ENCODE measurements at places on chromosomes 11 and 22. TPM values are rescaled to one million over a fixed set of nuclear protein-coding genes. Genes with fewer than 3 reads are reported as not detected.

DNA sequence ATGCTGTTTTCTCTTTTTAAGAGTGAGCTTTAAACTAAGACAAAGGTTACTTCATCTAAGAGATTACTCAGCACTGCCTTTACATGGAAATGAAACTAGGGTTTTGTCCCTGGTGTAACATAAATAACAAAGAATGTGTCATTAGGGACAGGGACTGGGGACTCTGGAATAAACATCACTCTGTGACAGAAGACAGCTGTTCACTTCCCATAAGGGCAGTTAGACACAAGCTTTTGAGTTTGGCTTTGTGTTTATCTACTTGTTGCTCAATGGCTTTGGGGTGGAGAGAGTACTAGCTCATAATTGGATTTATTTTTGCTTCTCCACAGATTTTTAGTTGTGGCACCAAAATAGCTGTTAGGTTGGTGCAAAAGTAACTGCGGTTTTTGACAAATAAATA is 154.5 kb downstream of the OR4C45 start:
- no peaks in the 10 kb centered on the region for H3K27me3 ChIP-seq
- H3K4me1 ChIP-seq, result no peaks in the 10 kb centered on the region
- no peaks in the 10 kb centered on the region for H3K36me3 ChIP-seq
- DNase-seq, result no peak

SSTR3 gene
- total RNA-seq, result not detected

GRCh38 chr11:66015454-66015881 is 3.7 kb downstream of the CST6 start:
- H3K27ac ChIP-seq, result peak overlapping the region; percentile 88
- no peaks in the 10 kb centered on the region for H3K36me3 ChIP-seq
- DNase-seq, result peak; percentile 96
- no peak overlapping the region for H3K4me3 ChIP-seq

- DNase-seq, result no peak
- no peaks in the 10 kb centered on the region for H3K27me3 ChIP-seq
- H3K4me3 ChIP-seq, result no peak overlapping the region
- H3K36me3 ChIP-seq, result peaks cover 2% of the 10 kb centered on the region
Measured at GRCh38 chr22:35752863-35753189, 35.2 kb downstream of the APOL5 start.

GRCh38 chr11:67302571-67303131 is 679 bp upstream of the SSH3 start:
- H3K27ac ChIP-seq, result no peak overlapping the region
- peak overlapping the region; percentile 69 for H3K4me3 ChIP-seq
- no peaks in the 10 kb centered on the region for H3K27me3 ChIP-seq
- H3K36me3 ChIP-seq, result no peaks in the 10 kb centered on the region

GRCh38 chr11:43937434-43938411 is 4.7 kb upstream of the C11orf96 start:
- H3K36me3 ChIP-seq, result no peaks in the 10 kb centered on the region
- H3K27ac ChIP-seq, result peak overlapping the region; percentile 56
- DNase-seq, result peak; percentile 71
- no peaks in the 10 kb centered on the region for H3K27me3 ChIP-seq

SPA17 gene
- 2.7 TPM for total RNA-seq

EMSY gene
- total RNA-seq, result 25.1 TPM

DNA sequence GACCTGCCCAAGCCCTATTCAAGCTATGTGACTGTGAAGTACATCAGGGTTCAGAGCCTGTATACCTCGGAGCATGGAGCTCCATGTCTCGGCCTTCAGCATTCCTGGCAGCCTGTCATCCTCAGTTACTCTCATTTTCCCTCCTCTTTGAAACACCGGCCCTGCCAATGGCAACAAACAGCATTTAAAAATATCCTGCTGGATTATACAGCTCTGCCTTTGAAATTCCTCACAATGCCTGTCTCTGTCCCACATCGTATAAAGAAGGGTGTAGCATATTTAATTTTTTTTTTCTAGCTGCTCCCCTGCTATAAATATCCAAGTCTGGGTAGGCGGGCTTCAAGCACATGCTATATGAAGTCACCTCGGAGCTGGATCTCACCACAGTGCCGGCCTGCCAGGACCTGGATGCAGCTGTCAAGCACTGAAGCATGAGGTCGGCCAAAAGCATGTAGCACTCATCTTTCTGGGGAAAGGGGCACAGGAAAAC is 11.8 kb downstream of the ABTB2 start:
- peaks cover 12% of the 10 kb centered on the region for H3K4me1 ChIP-seq
- no peak overlapping the region for H3K4me3 ChIP-seq
- no peaks in the 10 kb centered on the region for H3K27me3 ChIP-seq
- H3K36me3 ChIP-seq, result no peaks in the 10 kb centered on the region

ENTHD1 gene
- total RNA-seq, result 0.12 TPM

RIMBP3C gene
- total RNA-seq, result 0.32 TPM

GRCh38 chr11:3164138-3164551 is 965 bp downstream of the OSBPL5 start:
- H3K27me3 ChIP-seq, result no peaks in the 10 kb centered on the region
- H3K4me1 ChIP-seq, result no peaks in the 10 kb centered on the region
- H3K4me3 ChIP-seq, result peak overlapping the region; percentile 86
- H3K36me3 ChIP-seq, result no peaks in the 10 kb centered on the region
- peak; percentile 50 for DNase-seq

CD248 gene
- total RNA-seq, result 38.6 TPM

- H3K4me1 ChIP-seq, result no peaks in the 10 kb centered on the region
- no peaks in the 10 kb centered on the region for H3K27me3 ChIP-seq
- H3K27ac ChIP-seq, result no peak overlapping the region
- H3K36me3 ChIP-seq, result no peaks in the 10 kb centered on the region
Measured at GRCh38 chr11:115585361-115586024, 81.3 kb upstream of the CADM1 start.

- H3K36me3 ChIP-seq, result no peaks in the 10 kb centered on the region
- H3K27me3 ChIP-seq, result no peaks in the 10 kb centered on the region
- H3K4me1 ChIP-seq, result no peaks in the 10 kb centered on the region
- no peak for DNase-seq
- no peak overlapping the region for H3K27ac ChIP-seq
Measured at GRCh38 chr11:28242596-28242995, 134.4 kb downstream of the METTL15 start.

CHCHD10 gene
- total RNA-seq, result 30.9 TPM

DNA sequence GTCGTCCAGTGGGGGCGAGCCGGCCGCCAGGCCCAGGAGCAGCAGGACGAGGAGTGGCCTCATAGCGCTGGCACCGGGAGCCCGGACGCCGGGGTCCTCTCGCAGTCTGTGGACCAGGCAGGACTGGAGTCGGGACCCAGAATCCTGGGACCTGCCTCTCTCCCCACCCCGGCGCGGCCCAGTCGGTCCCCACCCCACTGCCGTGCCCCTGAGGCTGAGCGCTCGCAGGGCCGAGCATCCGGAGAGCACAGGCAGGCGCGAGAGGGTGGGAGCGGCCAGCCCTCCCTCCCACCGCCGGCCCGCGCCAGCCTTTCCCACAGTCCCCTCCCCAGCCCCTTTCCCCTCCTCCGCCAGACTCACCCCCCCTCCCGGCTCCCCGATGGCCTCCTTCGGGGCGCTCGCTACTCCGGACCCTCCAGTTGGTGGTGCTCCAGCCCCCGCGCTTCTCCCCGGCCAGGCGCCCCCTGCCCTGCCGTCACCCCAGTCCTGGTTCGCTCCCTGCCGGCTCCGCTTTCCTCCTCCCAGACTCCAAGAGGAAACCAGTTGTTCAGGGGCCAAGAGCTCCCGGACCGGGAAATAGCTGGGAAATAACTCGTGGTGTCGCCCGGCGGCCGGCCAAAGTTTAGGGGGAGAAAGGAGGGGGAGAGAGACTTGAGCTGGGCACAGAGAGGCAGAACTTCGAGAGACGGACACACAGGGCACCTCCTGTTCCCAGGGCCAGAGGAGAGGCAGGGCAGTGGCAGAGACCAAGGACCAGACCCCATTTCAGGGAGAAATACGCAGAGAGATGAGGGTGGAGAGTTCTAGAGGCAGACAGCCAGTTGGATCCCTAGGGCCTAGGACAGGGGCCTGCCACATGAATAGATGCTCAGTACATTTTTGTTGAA is at the start of gene C1QTNF5:
C1QTNF5 (minus strand) TSS at position 549 of the 887 bp plus-strand sequence; CDS start at position 63, 486 bp downstream.
- no peaks in the 10 kb centered on the region for H3K4me1 ChIP-seq
- H3K27ac ChIP-seq, result peak within 1 kb of the TSS; percentile 43
- no peaks in the 10 kb centered on the region for H3K27me3 ChIP-seq
- no peaks in the 10 kb centered on the region for H3K36me3 ChIP-seq
- peak; percentile 94 for DNase-seq
- H3K4me3 ChIP-seq, result peak within 1 kb of the TSS; percentile 48

- H3K27ac ChIP-seq, result no peak overlapping the region
- H3K4me1 ChIP-seq, result no peaks in the 10 kb centered on the region
- no peaks in the 10 kb centered on the region for H3K36me3 ChIP-seq
- no peak overlapping the region for H3K4me3 ChIP-seq
Measured at GRCh38 chr11:119634301-119634700, 94.7 kb downstream of the NECTIN1 start.

- DNase-seq, result no peak
- H3K4me1 ChIP-seq, result no peaks in the 10 kb centered on the region
- no peak overlapping the region for H3K27ac ChIP-seq
- no peaks in the 10 kb centered on the region for H3K27me3 ChIP-seq
- H3K4me3 ChIP-seq, result no peak overlapping the region
Measured at GRCh38 chr22:37898441-37899181, 7.5 kb upstream of the MICALL1 start.

- no peaks in the 10 kb centered on the region for H3K36me3 ChIP-seq
- no peaks in the 10 kb centered on the region for H3K27me3 ChIP-seq
- no peaks in the 10 kb centered on the region for H3K4me1 ChIP-seq
- no peak overlapping the region for H3K27ac ChIP-seq
- DNase-seq, result no peak
- H3K4me3 ChIP-seq, result no peak overlapping the region
Measured at GRCh38 chr11:44760917-44761550, 34.3 kb downstream of the TSPAN18 start.

PHF21B gene
- total RNA-seq, result 0.75 TPM

MS4A13 gene
- not detected for total RNA-seq

GRCh38 chr22:34849965-34850364 is 216.0 kb upstream of the ISX start:
- no peaks in the 10 kb centered on the region for H3K36me3 ChIP-seq
- H3K4me1 ChIP-seq, result no peaks in the 10 kb centered on the region
- DNase-seq, result no peak
- H3K4me3 ChIP-seq, result no peak overlapping the region

DNA sequence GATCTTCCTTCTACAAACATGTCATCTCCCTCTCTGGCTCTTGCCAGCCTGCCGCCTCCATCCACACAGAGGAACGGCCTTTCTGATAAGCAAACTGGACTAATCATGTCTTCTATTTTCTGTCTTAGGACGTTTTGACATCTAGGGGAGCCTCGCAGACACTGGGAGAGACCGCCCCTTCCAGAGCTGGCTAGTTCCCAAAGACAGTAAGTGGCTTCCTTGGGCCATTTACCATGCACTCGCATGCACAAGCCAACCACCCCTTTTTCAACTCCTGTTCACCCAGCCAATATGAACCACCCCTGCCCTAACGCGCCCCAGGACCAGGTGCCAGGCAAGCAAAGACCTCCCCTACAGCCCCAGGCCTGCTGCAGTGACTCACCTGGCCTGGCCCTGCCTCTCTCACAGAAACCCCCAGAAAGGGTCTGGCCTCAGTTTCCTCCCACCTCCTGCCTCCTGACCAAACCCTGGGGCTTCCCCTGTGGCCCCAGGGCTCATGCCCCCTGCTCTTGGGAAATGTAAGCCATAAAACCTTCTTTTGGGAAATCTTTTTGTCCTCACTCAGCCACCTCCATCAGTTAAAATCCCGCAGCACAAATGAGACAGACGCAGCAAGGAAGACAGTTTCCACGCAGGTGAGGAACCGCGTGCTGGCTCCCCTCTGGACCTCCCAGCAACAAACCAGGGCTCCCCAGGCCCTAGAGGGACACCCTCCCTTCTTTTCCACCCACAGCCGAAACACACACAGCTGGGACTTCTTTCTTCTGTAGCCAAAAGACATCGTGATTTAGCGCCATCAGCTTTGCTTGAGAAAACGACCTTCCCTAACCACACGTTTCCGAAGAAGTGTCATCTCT is 38.5 kb downstream of the SHANK2 start:
- no peaks in the 10 kb centered on the region for H3K36me3 ChIP-seq
- H3K4me1 ChIP-seq, result no peaks in the 10 kb centered on the region
- no peak overlapping the region for H3K4me3 ChIP-seq
- no peak overlapping the region for H3K27ac ChIP-seq
- no peaks in the 10 kb centered on the region for H3K27me3 ChIP-seq

DNA sequence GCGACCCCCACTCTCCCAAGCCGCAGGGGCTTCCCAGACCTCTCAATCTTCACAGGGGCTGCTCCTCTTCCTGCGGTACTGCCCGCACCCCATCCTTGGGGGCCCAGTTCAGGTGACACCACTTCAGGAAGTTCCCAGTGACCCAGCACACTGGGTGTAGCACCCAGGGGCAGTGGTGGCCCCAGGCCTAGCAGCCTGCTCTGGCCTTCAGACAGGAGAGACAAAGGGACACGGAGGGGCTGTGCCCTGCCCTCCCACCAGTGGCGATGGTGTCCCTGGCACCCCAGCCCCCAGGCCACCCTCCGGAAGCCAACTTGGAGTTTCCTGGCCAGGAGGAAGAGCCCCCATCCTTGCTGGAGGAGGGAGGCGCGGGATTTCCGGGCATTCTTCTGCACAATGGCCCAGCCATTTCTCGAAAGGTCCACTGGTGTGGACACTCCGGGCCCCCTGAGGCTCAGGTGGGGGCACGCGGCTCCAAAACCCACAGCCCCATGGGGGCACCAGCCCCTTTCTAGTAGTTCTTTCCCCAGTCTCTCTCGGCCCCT is 978 bp upstream of the CLDN5 start:
- H3K27ac ChIP-seq, result no peak overlapping the region
- H3K36me3 ChIP-seq, result no peaks in the 10 kb centered on the region
- H3K4me1 ChIP-seq, result no peaks in the 10 kb centered on the region
- H3K4me3 ChIP-seq, result no peak overlapping the region
- no peak for DNase-seq
- H3K27me3 ChIP-seq, result no peaks in the 10 kb centered on the region

- H3K36me3 ChIP-seq, result no peaks in the 10 kb centered on the region
- H3K4me1 ChIP-seq, result no peaks in the 10 kb centered on the region
Measured at GRCh38 chr11:76240161-76240540, 33.8 kb upstream of the WNT11 start.

Data from aorta (tissue), 5 donors.